CD14-positive monocyte (primary cell): ENCODE measurements at places on chromosomes 6 and 20. TPM values are rescaled to one million over a fixed set of nuclear protein-coding genes. Genes with fewer than 3 reads are reported as not detected.

DNA sequence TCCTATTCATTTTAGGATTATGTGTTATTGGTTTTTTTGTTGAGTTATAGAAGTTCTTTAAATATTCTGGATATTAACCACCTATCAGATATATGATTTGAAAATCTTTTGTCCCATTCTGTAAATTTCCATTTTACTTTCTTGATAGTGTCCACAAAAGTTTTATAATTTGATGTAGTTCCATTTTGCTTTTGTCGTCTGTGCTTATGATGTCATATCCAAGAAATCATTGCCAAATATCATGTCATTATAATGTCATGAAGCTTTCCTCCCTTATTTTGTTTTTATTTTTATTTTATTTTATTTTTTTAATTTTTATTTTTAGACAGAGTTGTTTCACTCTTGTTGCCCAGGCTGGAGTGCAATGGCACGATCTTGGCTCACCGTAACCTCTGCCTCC is 21.0 kb upstream of the NANP start:
- H3K36me3 ChIP-seq = no peaks in the 10 kb centered on the region
- H3K27ac ChIP-seq = no peak overlapping the region
- no peaks in the 10 kb centered on the region for H3K4me1 ChIP-seq
- no peak for DNase-seq
- H3K27me3 ChIP-seq = no peaks in the 10 kb centered on the region

GRCh38 chr6:169677096-169677495 is 24.7 kb downstream of the WDR27 start:
- no peak for DNase-seq
- H3K36me3 ChIP-seq = peaks cover 5% of the 10 kb centered on the region
- no peak overlapping the region for H3K27ac ChIP-seq
- no peaks in the 10 kb centered on the region for H3K4me1 ChIP-seq
- no peak overlapping the region for H3K4me3 ChIP-seq

DNA sequence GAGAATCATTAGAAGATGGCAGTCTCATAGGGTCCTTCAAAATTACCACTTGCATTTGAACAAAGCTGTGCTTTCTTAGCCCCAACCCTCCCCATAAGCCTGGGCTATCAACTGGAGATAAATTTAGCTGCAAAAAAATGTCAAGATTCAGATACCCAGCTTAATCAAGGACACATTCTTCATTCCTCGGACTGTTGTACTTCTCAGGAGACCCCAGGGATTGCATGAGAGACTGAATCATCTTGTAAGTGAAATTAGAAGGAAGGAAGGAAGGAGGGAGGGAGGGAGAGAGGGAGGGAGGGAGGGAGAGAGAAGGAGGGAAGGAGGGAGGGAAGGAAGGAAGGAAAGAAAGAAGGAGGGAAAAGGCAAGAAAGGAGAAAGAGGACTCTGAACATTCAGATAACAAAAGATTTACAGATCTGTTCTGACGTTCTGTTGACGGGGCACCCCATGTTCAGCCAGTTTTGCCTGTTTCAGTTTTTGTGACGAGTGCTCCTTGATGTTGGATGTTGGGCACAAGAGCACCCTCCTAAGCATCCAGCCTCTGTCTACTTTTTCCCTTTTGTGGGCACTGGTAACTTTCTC is 498.7 kb downstream of the PREX1 start:
- no peak for DNase-seq
- H3K4me1 ChIP-seq = no peaks in the 10 kb centered on the region
- H3K36me3 ChIP-seq = no peaks in the 10 kb centered on the region
- no peaks in the 10 kb centered on the region for H3K27me3 ChIP-seq
- no peak overlapping the region for H3K4me3 ChIP-seq

DNA sequence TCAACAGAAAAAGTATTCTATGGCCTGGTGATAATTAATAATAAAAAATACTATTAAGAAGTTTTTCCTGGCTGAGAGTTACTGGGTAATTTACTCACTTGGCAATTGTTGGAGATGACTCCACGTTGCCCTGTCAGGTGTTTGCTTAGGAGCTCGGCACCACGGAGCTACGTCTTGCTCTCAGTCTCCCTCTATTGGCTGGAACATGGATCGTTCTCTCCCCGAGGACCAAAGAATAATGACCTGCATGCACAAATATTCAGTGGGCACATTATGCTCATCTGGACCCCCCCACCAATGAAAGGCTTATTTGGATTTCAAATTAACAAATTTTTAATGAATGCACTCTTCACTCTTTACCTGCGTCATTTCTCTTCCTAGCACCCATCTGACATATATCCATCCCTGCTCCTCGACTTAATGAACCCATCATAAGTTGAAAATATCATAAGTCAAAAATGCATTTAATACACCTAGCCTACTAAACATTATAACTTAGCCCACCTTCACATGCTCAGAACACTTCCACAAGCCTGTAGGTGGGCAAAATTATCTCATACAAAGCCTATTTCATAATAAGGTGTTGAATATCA is 71.0 kb upstream of the CD83 start:
- DNase-seq = peak; percentile 25
- H3K27ac ChIP-seq = no peak overlapping the region
- H3K36me3 ChIP-seq = no peaks in the 10 kb centered on the region
- H3K4me1 ChIP-seq = no peaks in the 10 kb centered on the region
- H3K4me3 ChIP-seq = no peak overlapping the region

SH3BGRL2 gene
- 0.30 TPM for polyA plus RNA-seq

DNA sequence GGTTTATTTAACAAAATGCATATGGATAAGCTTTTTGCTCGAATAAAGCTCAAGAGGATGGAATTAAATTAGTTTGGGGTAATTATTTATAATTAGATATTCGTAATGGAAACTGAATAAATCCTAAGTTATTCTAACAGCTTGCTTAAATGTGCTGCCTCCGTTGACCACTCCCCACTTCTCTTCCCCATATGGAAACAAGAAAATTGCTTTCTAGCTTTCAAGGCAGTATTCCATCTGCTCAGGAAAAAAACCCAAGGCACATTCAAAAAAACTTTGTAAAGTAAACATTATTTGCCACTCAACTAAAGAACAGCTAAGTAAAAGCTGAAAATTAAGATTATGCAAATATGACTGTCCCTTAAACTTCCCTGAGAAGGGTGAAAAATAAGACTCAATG is 369.2 kb downstream of the HAO1 start:
- DNase-seq = no peak
- no peaks in the 10 kb centered on the region for H3K27me3 ChIP-seq
- no peak overlapping the region for H3K27ac ChIP-seq
- H3K4me3 ChIP-seq = no peak overlapping the region
- no peaks in the 10 kb centered on the region for H3K4me1 ChIP-seq

- H3K4me3 ChIP-seq = no peak overlapping the region
- peaks cover 32% of the 10 kb centered on the region for H3K4me1 ChIP-seq
- no peaks in the 10 kb centered on the region for H3K27me3 ChIP-seq
- DNase-seq = no peak
These were observed 47.3 kb downstream of the LY86 start for GRCh38 chr6:6635869-6636268.

DNA sequence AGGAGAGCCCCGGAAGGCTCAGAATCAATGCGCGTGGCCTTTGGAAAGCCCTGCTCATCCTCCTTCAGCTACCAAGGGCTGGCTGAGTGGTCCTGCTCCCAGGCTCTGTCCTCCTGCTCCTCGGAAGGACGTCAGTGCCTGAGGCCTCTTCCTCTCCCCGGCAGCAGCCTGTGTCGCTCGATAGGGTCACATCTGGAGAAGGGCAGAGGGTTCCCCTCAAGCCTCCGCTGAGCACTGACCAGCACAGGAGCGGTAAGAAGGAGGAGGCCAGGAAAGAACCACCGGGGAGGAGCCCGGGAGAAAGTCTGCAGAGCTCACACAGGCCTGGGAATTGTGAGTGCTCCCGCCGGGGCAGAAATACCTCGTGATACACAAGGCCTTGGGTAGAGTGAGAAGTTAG is 21.2 kb downstream of the KIF25 start:
- no peaks in the 10 kb centered on the region for H3K36me3 ChIP-seq
- H3K27ac ChIP-seq = no peak overlapping the region
- DNase-seq = no peak
- H3K27me3 ChIP-seq = no peaks in the 10 kb centered on the region

GRCh38 chr6:88866856-88867255 is 96.6 kb downstream of the RNGTT start:
- H3K4me1 ChIP-seq = no peaks in the 10 kb centered on the region
- no peak overlapping the region for H3K27ac ChIP-seq
- H3K27me3 ChIP-seq = no peaks in the 10 kb centered on the region
- no peak overlapping the region for H3K4me3 ChIP-seq

- peaks cover 55% of the 10 kb centered on the region for H3K4me1 ChIP-seq
- H3K4me3 ChIP-seq = no peak overlapping the region
- H3K27ac ChIP-seq = no peak overlapping the region
- H3K27me3 ChIP-seq = no peaks in the 10 kb centered on the region
- H3K36me3 ChIP-seq = no peaks in the 10 kb centered on the region
- no peak for DNase-seq
These were observed 14.2 kb downstream of the KCNK5 start for GRCh38 chr6:39214846-39215639.

DNA sequence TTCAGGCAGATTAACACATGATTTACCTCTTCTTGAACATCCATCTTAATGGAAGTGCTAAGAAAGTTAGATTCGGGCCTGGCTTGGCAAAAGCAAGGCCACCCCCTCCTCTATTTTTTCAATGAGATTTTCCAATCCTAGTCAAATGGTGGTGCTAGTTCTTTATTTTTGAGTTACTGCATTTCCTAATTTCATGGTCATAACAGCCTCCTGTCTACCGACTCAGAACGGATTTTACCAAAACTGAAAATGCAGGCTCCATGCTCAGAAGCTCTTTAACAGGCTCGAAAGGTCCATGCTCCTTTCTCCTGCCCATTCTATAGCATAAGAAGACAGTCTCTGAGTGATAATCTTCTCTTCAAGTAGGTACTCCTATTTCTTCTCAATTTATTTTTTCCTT is 117.2 kb upstream of the ESR1 start:
- peak overlapping the region; percentile 18 for H3K4me3 ChIP-seq
- peak; percentile 20 for DNase-seq
- H3K27ac ChIP-seq = peak overlapping the region; percentile 3
- H3K4me1 ChIP-seq = peaks cover 19% of the 10 kb centered on the region
- H3K27me3 ChIP-seq = no peaks in the 10 kb centered on the region

DNA sequence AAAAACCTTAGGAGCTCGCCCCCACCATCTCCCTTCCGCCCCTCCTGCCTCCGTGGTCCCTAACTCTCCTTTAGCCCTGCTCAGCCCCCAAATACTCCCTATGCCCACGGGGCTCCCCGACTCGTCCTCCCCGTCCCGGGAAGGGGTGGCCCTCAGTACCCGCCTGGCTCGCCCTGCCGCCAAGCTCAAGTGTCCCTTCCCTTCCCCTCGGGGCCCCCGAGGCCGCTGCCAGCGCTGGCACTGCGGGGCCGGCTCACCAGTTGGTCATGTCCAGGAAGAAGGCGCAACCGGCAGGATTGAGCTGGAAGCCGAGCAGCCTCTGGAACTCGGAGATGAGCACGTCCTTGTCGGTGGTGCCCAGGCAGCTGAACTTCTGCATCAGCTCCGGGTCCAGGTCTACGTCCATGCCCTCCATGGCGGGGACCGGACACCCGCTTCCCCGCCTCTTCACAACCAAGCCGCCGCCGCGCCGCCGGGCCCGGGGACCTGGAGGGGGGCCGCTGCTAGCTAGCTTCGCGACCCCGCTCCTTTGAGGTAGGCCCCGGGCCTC is 303 bp downstream of the ILRUN start:
- no peaks in the 10 kb centered on the region for H3K27me3 ChIP-seq
- H3K4me1 ChIP-seq = peaks cover 36% of the 10 kb centered on the region
- H3K27ac ChIP-seq = peak overlapping the region; percentile 95
- peak overlapping the region; percentile 81 for H3K4me3 ChIP-seq
- H3K36me3 ChIP-seq = no peaks in the 10 kb centered on the region

- DNase-seq = no peak
- H3K27ac ChIP-seq = no peak overlapping the region
- H3K4me3 ChIP-seq = peak overlapping the region; percentile 52
- H3K27me3 ChIP-seq = peaks cover 33% of the 10 kb centered on the region
These were observed 39.2 kb downstream of the DPPA5 start for GRCh38 chr6:73314577-73315492.

DNA sequence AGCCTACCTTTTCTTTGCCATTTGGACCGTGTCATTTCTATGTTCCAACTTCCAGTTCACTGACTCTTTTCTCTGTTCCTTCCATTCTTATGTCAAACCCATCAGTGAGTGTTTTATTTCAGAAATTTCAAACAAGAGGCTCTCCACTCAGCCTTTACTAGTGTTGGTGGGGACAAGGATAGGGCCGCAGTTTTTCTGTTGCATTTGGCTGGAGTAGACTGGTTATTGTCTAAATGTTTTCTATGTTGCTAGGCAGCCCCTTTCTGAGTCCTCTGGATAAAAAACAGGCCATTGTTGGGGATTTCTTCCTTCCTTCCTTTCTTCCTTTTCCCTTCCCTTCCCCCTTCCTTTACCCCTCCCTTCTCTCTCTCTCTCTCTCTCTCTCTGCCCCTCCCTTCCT is 288.6 kb downstream of the PRKN start:
- H3K27me3 ChIP-seq = no peaks in the 10 kb centered on the region
- no peak for DNase-seq
- no peaks in the 10 kb centered on the region for H3K36me3 ChIP-seq
- H3K27ac ChIP-seq = no peak overlapping the region

DNA sequence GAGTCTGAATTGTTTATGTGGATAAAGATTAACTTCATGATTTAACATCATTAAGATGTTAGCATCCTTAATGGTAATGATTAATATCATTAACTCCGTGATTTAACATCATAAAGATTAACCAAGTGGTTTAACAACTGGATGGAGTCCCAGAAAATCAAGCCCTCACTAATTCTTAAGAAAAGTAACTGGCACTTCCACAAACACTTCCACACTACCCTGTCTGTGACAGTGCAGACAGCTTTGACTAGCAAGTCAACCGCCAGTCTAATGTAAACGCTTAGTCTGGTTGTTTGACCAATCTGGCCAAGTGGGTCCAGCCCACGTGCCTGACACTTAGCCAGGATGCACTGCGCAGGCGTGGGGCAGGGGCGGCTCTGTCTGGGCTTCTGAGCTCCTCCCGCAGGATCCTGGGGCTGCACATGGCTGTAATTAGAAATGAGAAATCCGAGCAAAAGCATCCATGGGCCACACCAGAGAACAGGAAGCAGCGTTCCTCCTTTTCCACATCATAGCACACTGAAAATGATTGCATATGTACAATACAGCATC is 424.2 kb downstream of the FOXA2 start:
- H3K4me1 ChIP-seq = no peaks in the 10 kb centered on the region
- DNase-seq = no peak
- H3K27ac ChIP-seq = no peak overlapping the region

DNA sequence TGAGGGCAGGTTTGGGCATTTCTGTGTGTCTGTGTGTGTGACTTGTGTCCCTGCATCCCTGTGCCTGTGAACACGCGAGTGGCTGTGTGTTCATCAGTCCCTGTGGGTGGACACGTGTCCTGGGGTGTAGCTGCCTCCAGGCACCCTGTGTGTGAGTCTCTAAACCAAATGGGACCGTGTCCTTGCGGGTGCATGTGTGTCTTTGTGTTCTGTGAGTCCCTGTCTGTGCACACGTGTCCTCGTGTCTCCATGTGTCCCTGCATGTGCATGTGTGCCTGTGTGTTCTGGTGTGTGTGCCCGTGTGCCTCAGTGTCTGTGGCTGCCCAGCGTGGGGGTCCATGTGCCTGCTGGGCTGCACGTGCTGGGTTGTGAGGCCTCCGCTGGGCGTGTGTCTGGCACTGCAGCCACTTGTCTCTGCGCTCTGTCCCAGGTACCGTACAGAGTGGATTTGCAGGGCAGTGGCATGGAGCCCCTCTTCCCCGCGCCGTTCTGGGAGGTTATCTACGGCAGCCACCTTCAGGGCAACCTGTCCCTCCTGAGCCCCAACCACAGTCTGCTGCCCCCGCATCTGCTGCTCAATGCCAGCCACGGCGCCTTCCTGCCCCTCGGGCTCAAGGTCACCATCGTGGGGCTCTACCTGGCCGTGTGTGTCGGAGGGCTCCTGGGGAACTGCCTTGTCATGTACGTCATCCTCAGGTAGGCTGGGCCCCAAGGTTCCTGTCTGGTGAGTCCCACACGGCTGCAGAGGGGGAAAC is 8.2 kb upstream of the LKAAEAR1 start:
- H3K36me3 ChIP-seq = peaks cover 20% of the 10 kb centered on the region
- H3K27ac ChIP-seq = no peak overlapping the region
- no peaks in the 10 kb centered on the region for H3K4me1 ChIP-seq
